Stimulated activated CD4-positive, alpha-beta T cell treated with anti-CD3 and anti-CD28 coated beads, Interleukin-1b, Interleukin-23, amount 100 ng/mL, for 4 hours (primary cell): ENCODE measurements at places on chromosomes 13 and 19.

- no peak for DNase-seq
Measured at GRCh38 chr13:106033659-106034058, 501.8 kb downstream of the EFNB2 start.

DNA sequence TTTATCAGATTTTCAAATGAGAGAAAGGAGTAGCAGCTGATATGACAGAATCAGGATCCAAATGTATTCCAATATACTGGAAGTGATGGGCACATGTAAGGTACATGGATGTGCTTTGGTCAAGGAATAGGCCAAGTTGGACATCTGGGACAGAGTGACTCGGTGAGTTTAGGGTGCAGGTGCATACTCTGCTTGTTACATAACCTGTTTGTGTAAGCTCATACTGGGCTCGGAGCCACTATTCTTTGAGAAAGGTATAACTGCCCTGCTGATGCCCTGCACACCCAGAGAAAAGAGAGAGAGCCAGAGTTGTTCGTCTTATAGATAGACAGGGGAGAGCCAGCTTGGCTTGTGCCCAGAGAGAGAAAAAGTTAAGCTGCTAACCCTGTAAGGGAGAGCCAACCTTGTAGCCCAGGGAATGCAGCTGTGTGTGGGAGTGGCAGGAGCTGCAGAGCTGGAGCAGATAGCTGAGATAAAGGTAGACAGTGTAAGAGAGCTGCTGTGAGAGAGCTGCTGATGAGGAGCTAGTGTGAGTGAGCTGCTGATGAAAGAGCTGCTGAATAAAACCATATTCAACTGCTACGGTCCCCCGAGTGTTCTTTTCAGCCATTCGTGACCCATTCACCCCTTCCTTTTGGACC is 40.7 kb upstream of the N4BP2L1 start:
- DNase-seq, result no peak

GRCh38 chr13:40445557-40445990 is 220.9 kb downstream of the FOXO1 start:
- no peak for DNase-seq

- DNase-seq, result no peak
Measured at GRCh38 chr19:38294090-38294489, 10.0 kb upstream of the C19orf33 start.

DNA sequence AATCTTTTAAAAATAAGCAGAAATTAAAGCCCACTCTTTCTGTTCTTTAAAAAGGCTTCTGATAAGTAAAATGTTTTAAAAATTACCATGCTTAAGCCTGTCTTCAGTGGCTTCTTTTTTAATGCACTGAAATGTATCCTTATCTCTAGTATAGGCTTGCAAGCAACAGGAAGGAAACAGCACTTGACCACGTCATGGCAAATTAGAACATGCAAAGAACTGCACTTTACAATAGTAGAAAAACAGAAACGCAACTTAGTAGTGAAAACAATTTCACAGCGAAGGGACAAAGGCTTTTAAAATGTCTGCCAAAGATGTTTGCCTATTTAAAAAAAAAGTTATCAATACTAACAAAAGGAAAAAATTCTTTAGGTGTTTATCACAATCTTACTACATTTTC is 36.3 kb downstream of the ELF1 start:
- peak; percentile 44 for DNase-seq
